GM04504 (cell line): ENCODE measurements at places on chromosomes 6 and 20.

DNA sequence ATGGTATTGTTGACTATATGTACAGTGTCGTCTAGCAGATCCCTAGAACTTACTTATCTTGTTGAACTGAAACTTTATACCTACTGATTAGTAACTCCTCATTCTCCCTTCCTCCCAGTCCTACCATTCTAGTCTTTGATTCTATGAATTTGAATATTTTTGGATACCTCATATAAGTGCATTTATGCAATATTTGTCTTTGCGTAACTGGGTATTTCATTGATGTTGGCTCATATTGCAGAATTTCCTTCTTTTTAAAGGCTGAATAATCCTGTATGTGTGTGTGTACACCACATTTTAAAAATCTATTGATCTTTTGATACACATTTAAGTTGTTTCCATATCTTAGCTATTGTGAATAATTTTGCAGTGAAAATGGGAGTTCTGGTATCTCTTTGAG lies 119.9 kb downstream of the SOX4 start:
- no peak for DNase-seq

DNA sequence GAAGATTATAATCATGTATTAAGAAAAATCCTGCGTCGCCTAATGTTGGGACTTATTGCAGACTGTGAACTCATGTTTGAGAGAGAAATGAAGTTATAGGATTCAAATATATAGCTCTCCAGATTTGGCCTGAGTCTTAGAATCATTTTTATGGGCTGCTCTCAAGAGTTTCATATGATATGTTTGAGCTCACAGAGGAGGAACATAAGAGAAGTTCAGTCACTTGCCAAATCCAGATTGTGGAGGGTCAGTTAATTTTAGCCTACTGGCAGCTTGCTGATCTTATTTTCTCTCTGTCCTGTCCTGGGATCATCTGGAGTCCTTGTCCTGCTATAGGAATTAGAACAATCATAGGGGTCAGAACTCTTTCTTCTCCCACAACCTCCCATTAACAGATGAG lies 186.1 kb upstream of the SUPT3H start:
- DNase-seq, result no peak

- DNase-seq, result no peak
These were observed 429.5 kb upstream of the ARID1B start for GRCh38 chr6:156347656-156348055.

GRCh38 chr6:107737397-107737793 lies 86.7 kb downstream of the SCML4 start:
- no peak for DNase-seq

- no peak for DNase-seq
These were observed 480.2 kb upstream of the SPTLC3 start for GRCh38 chr20:12528591-12529041.

GRCh38 chr6:153023977-153024708 lies 21.6 kb upstream of the MTRF1L start:
- DNase-seq, result no peak

DNA sequence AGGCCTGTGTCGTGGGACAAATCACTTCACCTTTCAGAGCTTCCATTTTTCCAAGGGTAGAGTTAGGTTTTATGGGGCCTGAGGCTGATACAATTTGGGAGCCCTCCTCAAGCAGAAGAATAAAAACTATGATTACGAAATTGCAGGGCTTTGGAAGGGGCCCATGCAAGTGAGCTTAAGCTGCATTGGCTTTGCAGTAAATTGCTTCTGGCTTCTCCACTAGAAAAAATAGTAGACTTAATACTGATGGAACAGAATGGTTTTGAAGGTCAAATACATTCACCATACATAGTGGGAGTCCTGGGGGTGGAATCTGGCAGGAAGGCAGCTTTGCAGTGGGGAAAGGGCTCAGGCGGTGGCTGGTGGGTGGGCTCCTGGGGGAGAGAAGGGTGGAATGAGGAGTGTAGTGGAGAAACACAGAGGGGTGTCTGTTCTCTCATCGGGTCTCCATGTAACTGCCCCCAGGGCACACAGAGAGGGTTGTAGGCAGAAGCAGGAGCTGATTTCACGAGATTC lies 55.9 kb upstream of the RNF24 start:
- DNase-seq, result no peak
